Peyer's patch (tissue), 4 donors: ENCODE measurements at places on chromosomes 11 and 22. TPM values are rescaled to one million over a fixed set of nuclear protein-coding genes. Genes with fewer than 3 reads are reported as not detected.

DNA sequence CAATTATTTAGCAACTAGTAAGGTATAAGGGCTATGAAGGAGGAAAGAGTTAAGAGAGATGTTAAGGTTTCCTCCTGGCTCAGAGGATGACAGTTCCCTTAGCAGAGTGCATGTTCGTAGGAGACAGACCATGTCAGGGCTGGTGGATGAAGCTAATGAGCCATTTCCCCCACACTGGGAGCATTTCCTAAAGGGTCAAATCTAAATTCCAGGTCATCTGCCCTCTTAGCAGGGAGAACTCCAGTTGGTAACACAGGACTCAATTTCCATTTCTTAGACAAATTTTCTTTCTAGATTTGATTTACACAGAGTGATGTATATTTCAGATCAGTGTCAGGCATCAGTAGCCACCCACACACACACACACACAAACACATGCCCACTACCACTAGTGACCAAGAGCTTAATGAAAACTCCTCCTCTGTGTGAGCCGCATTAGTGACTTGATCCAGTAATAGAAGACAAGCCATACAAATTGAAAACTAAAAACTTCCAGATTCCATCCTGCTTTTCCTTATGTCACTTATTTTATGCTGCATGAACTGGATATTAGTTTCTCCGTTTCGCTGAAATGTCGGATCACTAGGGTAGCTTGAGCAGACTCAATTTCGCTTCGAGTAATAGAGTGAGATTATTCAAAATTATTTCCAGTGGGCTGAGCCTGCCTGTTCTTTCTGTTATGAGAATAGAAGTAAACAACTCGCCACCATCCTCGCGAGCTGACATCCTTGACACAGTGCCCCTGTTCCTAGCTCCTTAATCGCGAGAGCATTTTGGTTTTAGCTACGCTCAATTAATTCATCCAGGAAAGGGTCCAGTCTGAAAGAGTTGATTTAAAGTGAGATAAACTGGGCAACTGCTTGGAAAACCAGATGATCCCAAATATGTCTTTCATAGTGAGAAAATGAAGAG lies 582.6 kb downstream of the SOX6 start:
- H3K4me1 ChIP-seq, result no peaks in the 10 kb centered on the region
- H3K27ac ChIP-seq, result no peak overlapping the region
- no peaks in the 10 kb centered on the region for H3K36me3 ChIP-seq
- no peak overlapping the region for H3K4me3 ChIP-seq

GRCh38 chr11:115653926-115654325 lies 149.7 kb upstream of the CADM1 start:
- peak; percentile 74 for DNase-seq
- H3K27me3 ChIP-seq, result no peaks in the 10 kb centered on the region
- no peak overlapping the region for H3K27ac ChIP-seq
- no peaks in the 10 kb centered on the region for H3K4me1 ChIP-seq

DNA sequence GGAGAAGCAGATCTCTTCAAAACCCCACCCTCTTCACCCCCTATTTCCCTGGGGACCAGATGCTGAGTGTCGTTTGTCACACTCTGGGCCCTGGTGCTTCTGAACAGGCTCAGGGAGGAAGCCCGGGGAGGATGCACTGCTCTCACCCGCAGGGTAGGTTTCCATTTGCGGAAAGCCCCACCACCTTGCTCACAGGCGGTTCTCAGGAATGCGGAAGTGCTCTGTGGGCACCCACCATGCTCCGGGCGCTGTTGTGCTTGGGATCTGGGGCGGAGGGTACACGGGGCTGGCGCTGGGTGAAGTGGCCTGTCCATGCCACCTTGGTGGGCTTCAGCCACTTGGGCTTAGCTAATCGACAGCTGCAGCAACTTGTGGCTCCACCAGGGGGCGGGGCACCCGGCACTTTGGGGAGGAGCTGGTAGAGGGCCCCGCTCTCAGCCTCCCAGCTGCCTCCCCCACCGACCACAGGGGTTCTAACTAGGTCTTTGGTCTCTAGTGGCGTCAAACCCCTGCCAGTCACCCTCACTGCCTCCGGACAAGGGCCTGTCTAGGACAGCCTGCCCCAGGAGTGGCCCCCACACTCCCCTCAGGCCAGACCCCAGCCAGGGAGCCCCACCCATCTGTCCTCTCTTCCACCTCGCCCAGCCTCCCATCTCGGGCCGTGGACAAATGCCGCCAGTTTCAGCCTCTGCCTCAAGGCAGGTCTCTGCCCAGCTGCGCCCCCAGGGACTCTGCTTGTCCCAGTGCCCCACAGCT lies 7.4 kb downstream of the NDUFV1 start:
- no peaks in the 10 kb centered on the region for H3K36me3 ChIP-seq
- H3K4me1 ChIP-seq, result peaks cover 4% of the 10 kb centered on the region
- H3K27ac ChIP-seq, result peak overlapping the region; percentile 78
- no peaks in the 10 kb centered on the region for H3K27me3 ChIP-seq

DNA sequence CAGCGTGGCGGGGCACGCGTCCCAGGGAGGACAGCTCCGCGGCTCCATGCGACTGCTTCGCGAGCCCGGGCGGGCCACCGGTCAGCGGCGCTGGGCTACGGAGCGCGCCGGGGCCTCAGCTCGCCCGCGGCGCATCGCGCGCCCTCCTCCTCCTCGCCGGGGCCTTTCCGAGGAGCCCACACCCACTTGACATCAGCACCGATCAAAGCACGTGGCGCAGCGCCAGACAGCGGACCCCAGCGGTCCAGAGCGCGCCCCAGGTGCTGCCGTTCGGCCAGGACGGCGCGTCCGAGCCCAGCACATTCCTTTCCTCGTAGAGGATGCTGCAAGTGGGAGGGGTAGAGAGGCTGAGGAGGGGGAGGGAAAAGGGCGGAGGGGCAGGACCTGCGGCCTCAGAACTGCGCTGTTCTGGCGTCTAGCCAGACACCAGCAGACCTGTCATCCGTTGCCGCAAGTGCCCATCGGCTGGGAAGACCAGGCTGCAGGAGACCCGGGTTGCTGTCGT lies 88.6 kb downstream of the PLEKHA7 start:
- H3K27ac ChIP-seq, result peak overlapping the region; percentile 97
- peaks cover 18% of the 10 kb centered on the region for H3K4me1 ChIP-seq

GRCh38 chr22:28072066-28072465 lies 153.0 kb upstream of the PITPNB start:
- no peaks in the 10 kb centered on the region for H3K27me3 ChIP-seq
- no peaks in the 10 kb centered on the region for H3K4me1 ChIP-seq
- no peaks in the 10 kb centered on the region for H3K36me3 ChIP-seq
- DNase-seq, result no peak

DNA sequence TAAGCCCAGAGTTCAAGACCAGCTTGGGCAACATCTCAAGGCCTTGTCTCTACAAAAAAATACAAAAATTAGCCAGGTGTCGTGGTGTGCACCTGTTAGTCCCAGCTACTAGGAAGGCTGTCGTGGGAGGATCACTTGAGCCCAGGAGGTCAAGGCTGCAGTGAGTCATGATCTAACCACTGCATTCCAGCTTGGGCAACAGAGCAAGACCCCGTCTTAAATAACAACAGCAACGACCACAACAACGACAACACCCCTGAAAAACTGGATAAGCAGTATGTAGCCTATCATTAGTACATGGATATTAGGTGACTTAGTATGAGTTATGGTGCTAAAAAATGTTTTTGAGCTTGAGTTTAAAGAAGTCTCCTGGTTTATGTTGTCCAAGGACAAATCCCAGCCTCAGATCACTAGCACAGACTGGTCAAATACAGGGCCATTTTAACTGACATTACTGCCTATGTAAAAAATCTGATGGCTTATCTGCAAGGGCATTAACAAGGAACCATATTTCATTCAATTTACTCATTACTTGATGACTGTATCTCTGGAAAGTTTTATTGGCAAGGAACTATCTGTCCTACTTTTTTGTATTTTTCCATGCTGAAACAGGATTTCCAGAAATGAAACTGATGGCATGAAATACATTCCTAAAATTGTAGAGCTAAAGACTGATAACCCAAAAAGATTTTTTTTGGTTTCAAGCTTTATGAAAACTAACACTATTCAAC lies 23.4 kb downstream of the C2CD3 start:
- H3K4me3 ChIP-seq, result no peak overlapping the region
- no peaks in the 10 kb centered on the region for H3K27me3 ChIP-seq
- no peaks in the 10 kb centered on the region for H3K4me1 ChIP-seq
- H3K27ac ChIP-seq, result no peak overlapping the region
- DNase-seq, result no peak

- no peak overlapping the region for H3K4me3 ChIP-seq
- no peak for DNase-seq
- H3K36me3 ChIP-seq, result no peaks in the 10 kb centered on the region
- no peaks in the 10 kb centered on the region for H3K4me1 ChIP-seq
- no peaks in the 10 kb centered on the region for H3K27me3 ChIP-seq
These were observed 45.6 kb downstream of the COMMD9 start for GRCh38 chr11:36243641-36244040.

- H3K4me3 ChIP-seq, result no peak overlapping the region
- no peak for DNase-seq
- no peak overlapping the region for H3K27ac ChIP-seq
These were observed 268.6 kb upstream of the SESN3 start for GRCh38 chr11:95499516-95500135.

- H3K4me3 ChIP-seq, result no peak overlapping the region
These were observed 9.1 kb upstream of the TBC1D22A start for GRCh38 chr22:46753360-46753759.

- no peaks in the 10 kb centered on the region for H3K4me1 ChIP-seq
- H3K4me3 ChIP-seq, result peak overlapping the region; percentile 94
- no peaks in the 10 kb centered on the region for H3K27me3 ChIP-seq
- peaks cover 13% of the 10 kb centered on the region for H3K36me3 ChIP-seq
- no peak for DNase-seq
These were observed 330 bp upstream of the POLD3 start for GRCh38 chr11:74592063-74592440.

GRCh38 chr11:120400564-120401364 lies 64.6 kb downstream of the ARHGEF12 start:
- H3K4me1 ChIP-seq, result peaks cover 25% of the 10 kb centered on the region

DNA sequence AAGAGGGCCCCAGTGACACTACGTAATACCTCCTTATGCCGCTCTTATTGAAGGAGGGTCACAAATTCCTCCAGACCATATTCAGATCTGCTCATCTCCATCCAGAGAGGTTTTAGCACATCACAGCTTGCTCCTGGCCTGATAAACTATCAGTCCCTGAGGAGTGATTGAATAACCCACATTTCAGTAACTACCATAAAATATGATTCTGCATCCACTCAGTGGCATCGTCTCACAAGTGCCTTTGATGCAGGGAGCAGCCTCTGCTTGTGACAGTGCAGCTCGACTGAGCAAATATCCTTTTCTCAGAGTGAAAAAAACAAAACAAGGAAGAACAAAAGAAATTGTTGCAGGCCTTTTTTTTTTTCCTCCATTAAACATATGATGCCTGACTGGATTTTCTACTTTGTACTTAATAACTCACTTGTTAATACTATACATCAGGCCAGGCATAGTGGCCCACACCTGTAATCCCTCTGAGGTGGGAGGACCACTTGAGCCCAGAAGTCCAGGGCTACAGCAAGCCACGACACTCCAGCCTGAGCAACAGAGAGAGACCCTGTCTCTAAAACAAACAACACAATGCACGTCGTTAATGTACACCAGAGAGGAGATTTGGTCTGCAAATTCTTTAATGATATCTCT lies 64.5 kb downstream of the DDX10 start:
- no peak overlapping the region for H3K27ac ChIP-seq
- H3K4me3 ChIP-seq, result no peak overlapping the region
- H3K4me1 ChIP-seq, result no peaks in the 10 kb centered on the region
- no peaks in the 10 kb centered on the region for H3K36me3 ChIP-seq
- no peak for DNase-seq
- H3K27me3 ChIP-seq, result no peaks in the 10 kb centered on the region

DNA sequence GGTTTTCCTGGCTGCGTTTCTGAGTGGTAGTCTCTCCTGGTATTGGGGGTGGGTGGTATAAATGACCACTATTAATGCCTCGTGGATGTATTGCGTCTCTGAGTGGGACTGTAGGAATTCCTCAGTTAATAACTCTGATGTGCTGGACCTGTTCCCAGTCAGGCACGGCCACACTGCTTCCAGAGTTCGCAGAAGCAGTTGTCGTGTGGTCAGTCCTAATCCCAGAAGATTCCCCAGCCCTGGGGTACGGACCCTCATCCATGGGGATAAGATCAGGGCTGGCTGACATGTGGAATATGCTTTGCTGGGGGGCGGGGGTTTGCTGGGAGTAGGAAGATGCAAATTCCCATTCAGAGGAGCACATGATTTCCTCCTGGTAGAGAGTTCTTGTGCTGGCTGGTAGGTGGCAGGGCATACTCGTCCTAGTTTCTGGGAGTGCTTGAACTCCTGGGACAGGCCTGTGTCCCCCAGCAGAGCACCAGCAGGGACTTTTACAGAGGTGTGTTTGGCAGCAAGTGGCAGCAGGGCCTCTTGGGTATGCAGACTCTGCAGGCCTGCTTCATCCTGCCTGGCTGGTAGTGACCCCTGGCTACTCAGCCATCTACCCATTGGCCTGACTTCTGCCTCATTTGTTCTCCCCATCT lies 157.4 kb downstream of the NAV2 start:
- no peaks in the 10 kb centered on the region for H3K36me3 ChIP-seq
- H3K27ac ChIP-seq, result no peak overlapping the region
- peaks cover 6% of the 10 kb centered on the region for H3K4me1 ChIP-seq
- DNase-seq, result no peak
- no peaks in the 10 kb centered on the region for H3K27me3 ChIP-seq
- no peak overlapping the region for H3K4me3 ChIP-seq

DNA sequence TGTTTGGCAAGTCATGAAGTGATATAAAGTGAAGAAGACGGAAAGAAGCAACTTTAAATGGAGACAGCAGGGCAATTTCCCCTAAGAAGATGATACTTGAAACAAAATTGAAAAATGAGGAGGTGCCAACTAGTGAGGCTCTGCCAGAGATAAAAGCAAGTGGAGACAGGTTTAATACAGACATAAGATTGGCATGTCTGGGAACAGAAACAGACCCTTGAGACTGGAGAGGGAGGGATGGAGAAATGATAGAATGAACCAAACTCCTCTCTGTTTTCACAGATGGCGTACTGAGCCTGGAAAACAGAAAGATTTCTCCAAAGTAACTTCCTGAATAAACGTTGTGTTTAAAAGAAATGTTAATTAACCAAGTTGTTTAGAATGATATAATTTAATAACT lies 354.5 kb upstream of the ANO5 start:
- H3K4me1 ChIP-seq, result no peaks in the 10 kb centered on the region
- H3K27me3 ChIP-seq, result no peaks in the 10 kb centered on the region
- H3K27ac ChIP-seq, result no peak overlapping the region
- no peaks in the 10 kb centered on the region for H3K36me3 ChIP-seq

- H3K4me3 ChIP-seq, result no peak overlapping the region
- no peaks in the 10 kb centered on the region for H3K27me3 ChIP-seq
- peaks cover 73% of the 10 kb centered on the region for H3K36me3 ChIP-seq
- H3K4me1 ChIP-seq, result no peaks in the 10 kb centered on the region
These were observed 22.2 kb downstream of the SBF1 start for GRCh38 chr22:50452649-50453048.

Gene METTL15
- 10.7 TPM for total RNA-seq

Gene LAYN
- total RNA-seq, result 4.3 TPM

Gene POU2AF3
- 2.5 TPM for total RNA-seq

Gene SYT9
- total RNA-seq, result not detected

Gene TSGA10IP
- not detected for total RNA-seq

Gene OR10S1
- not detected for total RNA-seq

Gene CAPN1
- total RNA-seq, result 320 TPM

Gene IFTAP
- total RNA-seq, result 10.9 TPM

Gene TMEM86A
- total RNA-seq, result 4.4 TPM

Gene DMC1
- not detected for total RNA-seq

Gene APOA5
- 2.8 TPM for total RNA-seq
